ENCODE measurements at places on chromosomes 2 and 18.

DNA sequence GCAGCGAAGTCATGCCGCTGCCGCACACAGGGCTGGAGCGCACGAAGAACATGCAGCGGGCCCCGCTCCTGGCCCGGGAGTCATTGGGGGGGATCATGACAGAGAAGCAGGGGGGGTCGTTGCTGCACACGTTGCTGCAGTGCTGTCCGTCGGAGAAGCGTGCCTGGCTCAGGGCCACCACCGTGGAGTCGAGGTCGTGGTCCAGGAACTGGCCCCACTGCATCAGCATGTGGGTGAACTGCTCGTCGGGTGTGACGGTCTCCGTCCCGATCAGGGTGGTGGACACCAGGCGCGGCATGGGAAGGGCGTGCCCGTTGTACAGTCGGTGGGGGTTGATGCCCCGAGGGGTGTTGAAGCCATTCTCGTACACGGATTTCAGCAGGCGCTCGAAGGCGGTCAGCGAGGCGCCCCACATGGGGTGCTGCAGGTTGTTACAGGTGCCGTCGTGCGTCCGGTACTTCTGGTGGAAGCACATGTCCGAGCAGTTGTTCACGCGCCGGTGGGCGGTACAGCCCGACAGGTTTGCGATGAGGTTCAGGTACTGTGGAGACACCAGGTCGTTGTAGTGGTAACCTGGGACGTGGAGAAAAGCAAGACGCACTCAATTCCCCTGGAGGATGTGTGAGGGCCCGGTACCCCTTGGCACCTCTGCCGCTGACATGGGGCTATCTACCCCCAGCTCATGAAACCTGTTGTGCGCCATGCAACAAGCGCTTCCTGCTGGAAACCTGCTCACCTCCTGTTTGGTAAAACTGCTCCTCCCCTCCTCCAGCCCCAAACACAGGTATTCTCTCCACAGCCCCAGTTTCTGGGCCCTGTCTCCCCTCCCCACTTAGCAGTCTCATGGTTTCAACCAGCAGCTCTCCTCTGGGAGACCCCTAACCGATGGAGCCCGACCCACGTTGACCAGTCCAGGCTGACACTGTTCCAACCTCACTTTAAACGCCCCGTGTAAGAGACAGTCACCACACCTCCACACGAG, 94.9 kb downstream of the PXDN start:
- no peak for DNase-seq

DNA sequence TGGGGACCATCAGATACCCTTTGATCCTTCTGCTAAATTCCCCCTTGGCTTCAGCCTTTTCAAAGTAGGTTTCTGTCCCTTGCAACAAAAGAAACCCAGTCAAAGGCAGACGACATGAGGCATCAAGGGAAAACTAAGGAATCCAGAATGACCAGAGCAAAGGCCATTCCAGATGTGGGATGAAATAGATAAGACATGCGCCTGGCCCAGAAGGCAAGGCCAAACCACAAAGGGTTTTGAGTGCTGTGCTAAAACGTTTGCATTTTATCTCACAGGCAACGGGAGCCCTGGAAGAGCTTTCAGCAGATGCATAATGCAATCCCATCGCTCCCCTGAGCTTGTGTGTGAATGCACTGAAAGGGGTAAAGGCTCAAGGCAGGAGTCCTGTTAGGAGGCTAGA, 17.7 kb downstream of the CXCR1 start:
- no peak for DNase-seq

DNA sequence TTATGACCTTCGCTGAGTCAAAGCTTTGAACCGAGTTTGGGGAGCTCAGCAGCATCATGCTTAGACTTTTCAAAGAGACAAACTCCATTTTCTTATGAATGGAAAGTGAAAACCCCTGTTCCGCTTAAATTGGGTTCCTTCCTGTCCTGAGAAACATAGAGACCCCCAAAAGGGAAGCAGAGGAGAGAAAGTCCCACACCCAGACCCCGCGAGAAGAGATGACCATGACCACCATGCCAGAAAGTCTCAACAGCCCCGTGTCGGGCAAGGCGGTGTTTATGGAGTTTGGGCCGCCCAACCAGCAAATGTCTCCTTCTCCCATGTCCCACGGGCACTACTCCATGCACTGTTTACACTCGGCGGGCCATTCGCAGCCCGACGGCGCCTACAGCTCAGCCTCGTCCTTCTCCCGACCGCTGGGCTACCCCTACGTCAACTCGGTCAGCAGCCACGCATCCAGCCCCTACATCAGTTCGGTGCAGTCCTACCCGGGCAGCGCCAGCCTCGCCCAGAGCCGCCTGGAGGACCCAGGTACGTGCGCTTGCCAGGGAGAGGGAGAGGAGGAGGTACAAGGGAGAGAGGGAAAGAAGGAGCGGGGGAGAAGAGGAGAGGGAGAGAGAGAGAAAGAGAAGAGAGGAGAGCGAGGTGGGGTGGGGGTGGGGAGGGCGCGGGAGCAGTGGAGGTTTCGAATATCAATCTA, at the start of gene DLX1:
DLX1 (plus strand) TSS at position 48 of the 700 bp plus-strand sequence; CDS start at position 219, 171 bp downstream.
- no peak for DNase-seq

DNA sequence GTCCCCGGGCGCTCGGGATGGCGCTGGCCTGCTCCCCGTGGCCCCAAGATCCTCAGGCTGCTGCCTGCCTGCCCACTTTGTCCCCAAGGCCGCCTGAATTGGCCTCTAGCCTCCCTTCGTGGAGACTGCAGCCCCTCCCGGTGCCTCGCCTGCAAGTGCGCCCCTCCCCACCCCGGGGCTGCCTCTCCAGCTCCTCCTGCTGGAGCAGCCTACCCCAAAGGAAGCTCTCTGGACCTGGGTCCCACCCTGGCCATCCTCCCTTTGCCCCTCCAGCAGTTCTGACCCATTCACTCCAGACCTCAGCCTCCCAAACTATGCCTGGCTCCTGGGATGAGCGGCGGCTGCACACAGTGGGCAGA, 6.2 kb downstream of the ESPNL start:
- no peak for DNase-seq

DNA sequence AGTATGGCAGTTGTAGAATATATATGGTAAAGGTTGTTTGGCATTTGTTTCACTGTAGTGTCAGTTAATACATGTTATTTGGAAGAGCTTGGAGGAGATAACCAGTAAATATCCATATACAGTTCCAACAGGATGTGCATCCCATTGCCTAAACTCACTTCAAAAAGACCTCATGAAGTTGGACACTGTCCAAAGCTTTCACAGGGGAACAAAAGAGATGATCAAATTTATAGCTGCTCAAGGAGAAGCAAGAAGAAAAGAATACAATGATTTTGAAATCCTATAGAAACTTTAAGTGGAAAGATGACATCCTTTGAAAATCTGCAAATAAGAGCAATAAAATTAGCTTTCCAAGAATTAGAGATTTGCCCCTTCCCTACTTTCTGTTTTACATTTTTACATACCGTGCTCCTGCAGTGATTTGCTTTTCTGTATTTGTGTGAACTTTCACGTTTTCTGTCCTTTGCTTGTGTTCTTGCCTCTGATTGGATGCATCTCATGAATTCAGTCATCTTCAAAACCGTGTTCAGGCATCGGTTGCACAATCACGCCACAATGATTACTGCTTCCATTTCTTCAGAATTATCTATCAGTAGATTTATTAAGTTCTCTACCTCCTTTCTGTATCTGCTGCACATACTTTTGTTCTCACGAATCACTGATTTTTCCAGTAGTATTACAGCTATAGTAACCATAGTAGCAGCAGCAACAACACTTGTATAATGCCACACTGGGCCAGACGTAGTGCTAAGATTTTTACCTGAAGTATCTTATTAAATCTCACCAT, 83.8 kb downstream of the PARD3B start:
- DNase-seq: no peak

GRCh38 chr2:135762022-135762421, 20.4 kb downstream of the UBXN4 start:
- no peak for DNase-seq

- DNase-seq: no peak
Measured at GRCh38 chr2:219570194-219570923, 980 bp downstream of the OBSL1 start.

- DNase-seq: no peak
Measured at GRCh38 chr18:22230471-22230945, 61.1 kb downstream of the GATA6 start.

DNA sequence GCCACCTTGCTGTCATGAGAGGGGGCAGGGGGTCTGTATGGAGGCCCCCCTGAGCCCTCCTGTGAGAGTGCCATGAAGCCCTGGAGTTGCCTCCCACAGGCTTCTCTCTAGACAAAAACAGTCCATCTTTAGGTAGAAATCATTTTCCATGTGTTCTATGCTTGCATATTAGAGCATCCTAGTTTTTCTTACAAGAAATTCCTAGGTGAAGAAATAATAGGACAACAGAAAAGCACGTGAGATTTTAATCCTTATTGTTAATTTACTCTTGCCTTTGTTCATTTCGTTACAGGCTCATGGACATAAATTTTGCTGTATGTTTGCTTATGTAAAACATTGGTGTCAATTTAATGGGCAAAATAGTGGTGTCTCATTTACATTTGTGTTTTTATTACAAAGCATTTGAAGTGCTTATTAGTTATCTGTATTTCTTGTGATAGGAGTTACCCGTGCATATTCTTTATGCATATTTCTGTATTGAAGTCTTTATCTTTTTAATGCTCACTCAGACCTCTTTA, 336.9 kb upstream of the RAB6C start:
- no peak for DNase-seq

DNA sequence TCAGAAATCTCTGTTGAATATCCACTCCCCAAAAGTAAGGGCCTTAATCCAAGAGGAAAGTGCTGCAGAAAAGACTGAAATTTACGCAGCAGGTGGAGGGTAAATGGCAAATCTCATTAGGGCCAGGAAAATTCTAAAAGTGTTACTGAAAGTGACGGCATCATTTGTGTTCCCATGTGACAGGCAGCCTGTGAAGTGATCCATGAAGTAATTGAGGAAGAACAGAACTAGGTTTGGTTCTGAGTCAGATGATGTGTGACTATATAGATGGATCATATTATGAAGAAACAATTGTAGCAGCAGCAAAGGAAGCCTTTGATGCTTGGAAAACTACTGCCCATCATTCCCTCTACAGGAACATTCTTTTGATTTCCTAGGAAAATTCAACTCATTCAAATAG, 401.2 kb downstream of the TGIF1 start:
- DNase-seq: no peak
